ENCODE measurements at places on chromosomes 3 and 15. TPM values are rescaled to one million over a fixed set of nuclear protein-coding genes. Genes with fewer than 3 reads are reported as not detected.

GRCh38 chr3:182248349-182248880 lies 536.7 kb downstream of the SOX2 start:
- no peak for DNase-seq

The KIF15 gene
- total RNA-seq, result 0.68 TPM

GRCh38 chr3:46942481-46943236 lies 33.9 kb downstream of the CCDC12 start:
- DNase-seq, result no peak

DNA sequence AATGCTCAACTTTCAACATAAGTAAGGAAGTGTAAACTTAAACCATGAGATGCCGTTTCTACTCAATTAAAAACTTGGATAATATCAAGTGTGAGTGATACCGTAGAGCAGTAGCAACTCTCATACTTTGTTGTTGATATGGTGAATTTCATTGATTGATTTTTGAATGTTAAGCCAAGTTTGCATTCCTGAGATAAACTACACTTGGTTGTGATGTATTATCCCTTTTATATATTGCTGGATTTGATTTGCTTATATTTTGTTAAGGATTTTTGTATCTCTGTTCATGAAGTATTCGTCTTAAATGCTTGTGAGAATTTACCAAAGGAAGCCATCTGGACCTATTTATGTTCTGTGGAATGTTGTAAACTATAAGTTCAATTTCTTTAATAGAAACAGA lies 21.7 kb downstream of the SLMAP start:
- no peak for DNase-seq

The ANKRD63 gene
- total RNA-seq, result not detected

The DNAH12 gene
- 0.39 TPM for total RNA-seq

The GOLGA8S gene
- 0.32 TPM for total RNA-seq

DNA sequence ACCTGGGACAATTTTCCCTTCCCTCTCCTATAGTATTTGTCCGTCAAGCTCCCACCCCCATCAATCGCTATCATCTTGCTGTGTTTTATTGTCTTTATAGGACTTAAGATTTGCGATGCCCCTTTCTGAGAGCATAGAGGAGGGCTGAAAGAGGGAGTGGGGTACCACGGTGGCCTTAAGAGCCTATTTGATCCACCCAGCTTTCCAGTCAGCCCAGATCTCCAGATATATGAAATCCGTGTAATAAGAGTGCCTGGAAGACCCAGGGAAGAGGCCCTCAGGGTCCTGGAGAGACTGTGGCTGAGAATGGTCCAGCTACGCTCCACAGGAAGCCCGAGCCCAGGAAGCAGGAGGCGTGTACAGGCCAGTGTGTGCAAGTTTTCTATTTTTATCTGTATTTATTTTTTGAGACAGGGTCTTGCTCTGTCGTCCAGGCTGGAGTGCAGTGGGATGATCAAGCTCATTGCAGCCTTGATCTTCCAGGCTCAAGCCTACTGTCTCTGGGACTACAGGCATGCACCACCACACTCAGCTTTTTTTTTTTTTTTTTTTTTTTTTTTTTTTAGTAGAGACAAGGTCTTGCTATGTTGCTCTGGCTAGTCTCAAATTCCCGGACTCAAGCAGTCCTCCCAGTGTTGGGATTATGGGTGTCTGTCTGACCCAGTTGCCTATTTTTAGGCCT lies 964 bp upstream of the NCKIPSD start:
- DNase-seq, result no peak

DNA sequence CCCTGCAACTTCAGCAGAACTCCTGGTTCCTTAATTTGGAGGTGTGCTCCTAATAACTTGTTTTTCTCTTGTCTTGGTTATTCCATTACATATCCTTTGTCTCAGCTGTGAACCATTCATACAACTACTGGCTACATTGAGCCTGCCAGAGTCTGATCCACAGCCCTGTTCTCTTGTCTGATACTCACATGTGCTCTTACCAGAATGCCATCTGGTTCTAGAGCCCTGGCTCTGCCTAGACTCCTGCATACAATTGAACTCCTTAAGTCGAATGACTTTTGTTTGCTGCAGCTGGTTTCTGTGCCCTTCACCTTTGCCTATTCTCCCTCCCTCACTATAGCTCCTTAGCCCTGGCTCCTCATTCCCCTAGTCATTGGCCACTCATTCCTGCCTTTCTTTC lies 85.5 kb downstream of the LRRC28 start:
- DNase-seq, result no peak

GRCh38 chr3:35777563-35778554 lies 138.5 kb downstream of the ARPP21 start:
- no peak for DNase-seq

- DNase-seq, result no peak
These were observed 16.3 kb downstream of the TMEM43 start for GRCh38 chr3:14141144-14141543.

DNA sequence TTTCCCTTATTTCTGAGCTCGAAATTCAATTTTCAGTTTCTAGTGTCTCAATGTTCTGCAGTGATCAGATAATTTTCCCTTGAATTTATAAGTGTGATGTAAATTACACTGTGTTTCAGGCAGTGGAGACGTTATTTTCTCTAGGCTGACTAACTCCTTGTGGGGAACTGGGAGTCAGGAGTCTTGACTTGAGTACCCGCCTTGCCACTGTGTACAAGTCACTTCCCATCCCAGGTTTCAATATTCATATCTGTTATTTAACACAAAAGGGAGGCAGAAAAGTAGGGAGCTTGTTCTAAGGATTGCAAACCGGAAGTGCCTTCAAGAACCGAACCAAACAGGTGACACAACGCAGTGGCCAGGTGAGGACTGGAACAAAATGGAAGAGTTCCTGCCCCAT lies 196.5 kb downstream of the MEX3B start:
- DNase-seq, result no peak

- DNase-seq, result no peak
These were observed 56.0 kb downstream of the CACNA2D3 start for GRCh38 chr3:54178376-54178775.

GRCh38 chr15:34047893-34048775 lies 9.1 kb upstream of the AVEN start:
- DNase-seq, result no peak

GRCh38 chr15:22950256-22950990 lies 29.7 kb downstream of the CYFIP1 start:
- DNase-seq, result no peak

GRCh38 chr3:68986496-68987208 lies 26.8 kb downstream of the EOGT start:
- no peak for DNase-seq

DNA sequence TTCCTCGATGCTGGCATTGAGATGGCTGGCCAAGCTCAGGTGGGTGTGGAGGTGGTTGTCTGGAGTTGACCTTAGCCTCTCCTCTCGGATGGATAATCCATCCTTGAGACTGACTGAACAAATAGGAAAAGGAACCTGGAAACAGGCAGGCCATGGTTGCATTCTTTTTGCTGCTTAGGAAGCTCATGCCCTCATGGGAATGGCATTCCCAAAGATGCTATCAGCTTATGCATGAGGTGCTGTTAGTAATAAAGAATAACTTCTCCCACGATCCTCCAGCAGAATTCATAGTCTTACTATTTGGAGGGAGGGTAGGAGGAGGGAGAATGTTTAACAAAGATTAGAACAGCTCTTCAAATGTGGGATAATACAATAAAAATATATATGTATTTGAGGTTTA lies 303.0 kb upstream of the TPM1 start:
- no peak for DNase-seq

- no peak for DNase-seq
These were observed 35.4 kb downstream of the GRAMD1C start for GRCh38 chr3:113873814-113874526.

The SLC35G2 gene
- 0.16 TPM for total RNA-seq

DNA sequence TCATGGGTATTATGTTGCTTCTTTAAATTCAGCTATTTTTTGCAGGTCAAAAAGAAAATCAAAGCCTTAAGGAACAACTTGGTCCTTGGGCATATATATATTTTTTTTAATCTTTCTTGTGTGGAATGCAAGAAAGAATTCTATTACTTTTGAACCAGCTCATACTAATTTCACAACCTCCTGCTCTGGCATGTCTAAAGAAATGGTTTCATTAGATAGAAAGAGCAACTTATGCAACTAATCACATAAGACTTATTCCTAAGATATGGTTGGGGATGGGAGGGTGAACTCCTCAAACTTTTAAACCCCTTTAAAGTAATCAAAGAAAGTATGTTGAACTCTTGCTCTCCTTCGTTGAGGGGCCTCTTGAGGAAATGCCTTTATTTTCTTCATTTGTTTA lies 114.9 kb downstream of the GMNC start:
- DNase-seq, result no peak

DNA sequence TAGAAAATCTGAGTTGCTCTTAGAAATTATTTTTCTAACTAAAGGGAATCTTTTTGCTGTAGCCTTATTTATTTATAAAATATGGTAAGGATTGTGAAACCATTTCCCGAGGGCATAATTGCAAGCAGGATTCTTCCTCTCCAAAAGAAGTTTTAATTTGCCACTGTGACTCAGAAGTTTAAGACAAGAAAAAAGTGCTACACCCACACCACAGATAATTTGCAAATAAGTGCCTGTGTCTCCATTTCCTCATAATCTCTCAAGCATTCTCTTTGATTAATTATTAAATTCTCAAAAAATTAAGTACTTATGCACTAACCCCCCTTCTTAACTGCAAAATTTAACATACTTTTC lies 43.6 kb downstream of the RASA2 start:
- DNase-seq, result no peak

GRCh38 chr3:106239195-106239697 lies 370.4 kb upstream of the CBLB start:
- DNase-seq, result no peak

The PLCH1 gene
- not detected for total RNA-seq

The ASB14 gene
- total RNA-seq, result not detected

DNA sequence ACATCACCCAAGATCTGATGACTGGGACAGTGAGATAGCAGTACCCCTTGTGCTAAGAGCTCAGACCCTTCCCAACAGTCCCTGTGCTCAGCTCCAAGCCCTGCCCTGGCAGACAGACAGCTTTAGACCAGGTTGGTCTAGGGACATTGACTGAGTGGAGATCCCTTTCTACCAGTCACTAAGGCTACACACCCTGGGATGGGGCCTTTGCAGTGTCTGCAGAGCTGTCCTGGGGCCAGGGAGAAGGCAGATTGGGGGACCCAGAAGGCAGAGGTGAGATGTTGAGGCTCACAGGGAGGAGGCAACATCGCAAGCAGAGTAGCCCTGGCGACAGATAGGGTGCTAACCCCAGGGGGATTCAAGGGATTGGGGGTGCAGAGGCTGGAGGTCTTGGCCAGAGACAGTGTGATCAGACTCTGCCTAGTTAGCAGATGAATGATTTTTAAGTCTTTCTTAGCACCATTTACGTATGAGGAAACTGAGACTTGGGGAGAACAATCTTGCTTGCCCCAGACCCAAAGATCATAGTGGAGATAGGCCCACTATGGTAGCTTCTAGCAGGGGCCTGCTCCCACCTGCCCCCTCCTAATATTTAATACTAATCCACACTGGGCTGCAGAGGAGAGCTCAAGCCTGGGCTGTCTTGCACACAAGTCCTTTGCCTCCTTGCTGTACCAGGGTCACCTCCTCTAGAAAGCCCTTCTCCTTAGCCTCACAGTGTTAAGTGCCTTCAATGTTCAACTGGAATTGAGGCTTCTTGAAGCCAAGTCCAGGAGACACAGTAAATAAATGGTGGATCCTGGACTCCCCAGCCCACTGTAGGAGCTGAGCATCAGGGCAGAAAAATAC lies 32.6 kb downstream of the HMCES start:
- DNase-seq, result no peak

DNA sequence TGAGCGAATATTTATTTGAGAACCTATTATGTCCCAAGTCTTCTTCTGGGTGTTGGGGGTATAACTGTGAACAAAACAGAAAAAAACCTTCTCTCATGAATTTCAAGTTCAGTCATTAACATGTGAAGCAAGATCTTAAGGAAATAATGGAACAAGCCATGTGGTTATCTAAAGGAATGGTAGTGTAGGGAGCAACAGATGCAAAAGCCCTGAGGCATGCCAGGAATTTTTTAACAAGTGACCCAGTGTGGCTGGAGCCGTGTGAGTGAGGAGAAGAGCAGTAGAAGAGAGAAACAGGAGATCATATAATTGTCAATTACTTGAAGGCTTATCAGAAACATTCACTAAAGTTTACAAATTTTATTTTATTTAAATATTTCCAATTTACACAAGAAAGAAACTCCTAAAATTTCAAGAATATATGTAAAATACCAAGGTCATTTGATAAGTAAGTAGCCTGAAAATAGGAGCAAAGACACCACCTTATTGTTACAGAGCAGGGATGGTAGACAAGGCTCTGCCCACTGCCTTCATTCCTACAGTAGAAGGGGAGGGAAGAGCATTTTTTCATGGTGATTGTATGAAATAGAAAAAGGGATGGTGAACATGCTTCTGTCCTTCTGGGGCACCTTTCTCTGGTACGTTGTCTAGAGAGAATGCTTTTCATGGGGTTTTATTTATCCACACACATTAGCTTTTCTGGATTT lies 345.1 kb downstream of the PLOD2 start:
- no peak for DNase-seq

DNA sequence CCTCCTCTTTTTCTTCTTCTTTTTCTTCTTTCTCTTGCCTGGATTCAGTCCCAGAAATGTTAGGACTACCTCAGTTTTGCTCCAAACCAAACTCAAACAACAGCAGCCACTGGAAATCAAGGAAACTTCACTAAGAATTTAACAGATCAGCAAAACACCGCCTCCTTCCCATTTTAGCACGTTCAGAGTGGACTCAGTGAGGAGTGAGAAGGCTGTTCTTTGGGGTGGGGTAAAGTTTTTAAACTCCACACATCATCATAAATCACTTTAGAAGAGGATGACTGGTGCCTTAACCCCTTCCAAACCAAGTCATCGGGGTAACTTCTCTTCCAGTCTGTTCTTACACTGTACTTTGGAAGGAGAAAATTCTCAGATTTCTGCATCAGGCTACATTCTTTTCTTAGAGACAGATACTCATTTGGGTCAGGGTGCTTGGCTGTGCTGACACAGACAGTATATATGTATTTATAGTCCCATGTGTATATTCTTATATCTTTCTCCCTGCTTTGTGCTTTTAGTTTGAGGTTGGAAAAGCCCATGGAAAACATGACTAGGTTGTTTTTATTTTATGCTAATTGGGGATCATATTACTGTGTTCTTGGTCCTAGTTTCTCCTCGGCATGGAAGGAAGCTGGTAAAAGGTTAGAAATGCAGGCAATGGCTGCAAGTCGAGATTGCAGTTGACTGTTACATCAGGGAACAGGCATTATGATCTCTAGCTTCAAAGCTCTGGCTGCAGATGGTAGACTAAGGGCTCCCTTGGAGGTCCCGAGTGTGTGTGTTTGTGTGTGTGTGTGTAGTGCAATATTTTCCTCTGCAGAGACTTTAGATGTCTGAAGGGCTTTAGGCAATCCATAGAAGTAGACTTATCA lies at the start of gene CCDC80:
TSS of gene CCDC80 (minus strand) at position 214 of the 872 bp plus-strand sequence. CDS start 1,238 bp downstream, outside the sequence.
- no peak for DNase-seq

DNA sequence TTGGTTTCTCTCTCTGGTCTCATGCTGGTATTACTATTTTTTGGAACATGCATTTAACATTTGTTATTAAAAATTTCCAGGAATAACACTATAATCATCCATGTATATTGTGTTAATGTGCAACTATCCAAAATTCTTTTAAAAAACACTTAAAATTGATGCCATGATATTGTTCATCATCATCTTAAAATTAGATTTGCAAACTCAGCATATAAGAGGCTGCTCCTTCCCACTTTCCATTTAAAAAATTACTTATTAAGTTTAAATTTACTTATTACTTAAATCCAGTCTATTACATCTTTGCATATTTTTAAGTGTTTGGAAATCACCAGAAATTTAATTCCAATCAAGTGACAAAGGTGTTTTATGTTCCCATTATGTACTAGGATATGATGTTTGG lies 5.8 kb upstream of the ABHD17C start:
- no peak for DNase-seq

Data from T-cell (primary cell).